ENCODE measurements at places on chromosomes 7 and 10.

- no peak for DNase-seq
Measured at GRCh38 chr7:138499340-138499739, 39.3 kb downstream of the TRIM24 start.

GRCh38 chr7:120828528-120828927 is 29.4 kb downstream of the TSPAN12 start:
- no peak for DNase-seq

DNA sequence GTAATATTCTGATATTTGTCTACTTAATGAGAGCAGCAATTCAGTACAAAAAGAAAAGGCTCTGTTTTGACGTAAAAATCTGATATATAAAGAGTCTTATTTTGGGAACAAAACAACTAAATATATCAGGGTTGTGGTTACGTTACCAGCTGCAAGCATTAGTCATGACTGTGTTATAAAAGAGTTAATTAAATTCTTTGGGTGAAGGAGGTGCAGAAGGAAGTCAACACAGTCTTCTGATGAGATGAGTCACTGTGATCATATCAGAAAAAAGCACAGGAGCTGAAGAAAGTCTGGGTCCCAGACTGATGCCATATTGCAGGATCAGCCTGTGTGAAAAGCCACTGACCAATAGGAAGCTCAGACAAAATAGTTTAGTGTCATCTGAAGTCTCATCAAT is 234.3 kb upstream of the TEX47 start:
- DNase-seq, result no peak

DNA sequence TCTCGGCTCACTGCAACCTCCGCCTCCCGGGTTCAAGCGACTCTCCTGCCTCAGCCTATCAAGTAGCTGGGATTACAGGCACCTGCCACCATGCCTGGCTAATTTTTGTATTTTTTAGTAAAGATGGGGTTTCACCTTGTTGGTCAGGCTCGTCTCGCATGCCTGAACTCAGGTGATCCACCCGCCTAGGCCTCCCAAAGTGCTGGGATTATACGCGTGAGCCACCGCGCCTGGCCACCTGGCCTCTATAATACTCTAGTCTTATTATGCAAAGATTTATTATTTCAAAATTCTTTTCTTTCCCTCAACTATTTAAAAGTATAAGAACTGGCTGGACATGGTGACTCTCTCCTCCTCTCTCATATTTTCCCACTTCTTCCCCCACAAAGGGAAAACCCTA is 30.0 kb upstream of the C1GALT1 start:
- no peak for DNase-seq

DNA sequence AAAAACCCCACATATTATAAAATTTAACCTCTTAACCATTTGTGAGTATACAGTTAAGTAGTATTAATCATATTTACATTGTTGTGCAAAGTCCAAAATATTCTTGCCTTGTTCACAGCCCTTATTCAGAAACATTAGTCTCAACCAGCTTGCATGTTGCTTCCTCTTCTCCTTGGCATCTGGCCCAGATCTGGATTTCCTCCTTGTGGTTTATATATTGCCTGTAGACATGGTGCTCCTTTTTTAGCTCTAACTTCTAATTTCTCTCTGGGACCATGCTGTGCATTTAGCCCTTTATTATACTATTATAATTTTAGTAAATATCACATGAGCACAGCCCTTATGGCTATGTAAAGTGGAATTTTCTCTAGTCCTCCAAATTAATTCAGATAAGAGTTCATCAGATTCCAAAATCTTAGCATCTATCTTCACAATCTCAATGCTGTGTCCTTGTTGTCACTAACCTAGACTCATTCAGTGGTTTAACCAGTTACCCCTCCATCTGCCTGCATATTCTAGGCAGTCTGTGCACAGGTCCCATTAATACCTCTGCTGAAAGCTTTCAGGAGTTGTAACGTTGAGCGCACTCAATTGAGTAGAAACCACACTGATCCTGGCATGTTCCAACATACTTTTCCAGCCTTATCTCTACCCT is 7.9 kb downstream of the CPED1 start:
- no peak for DNase-seq

DNA sequence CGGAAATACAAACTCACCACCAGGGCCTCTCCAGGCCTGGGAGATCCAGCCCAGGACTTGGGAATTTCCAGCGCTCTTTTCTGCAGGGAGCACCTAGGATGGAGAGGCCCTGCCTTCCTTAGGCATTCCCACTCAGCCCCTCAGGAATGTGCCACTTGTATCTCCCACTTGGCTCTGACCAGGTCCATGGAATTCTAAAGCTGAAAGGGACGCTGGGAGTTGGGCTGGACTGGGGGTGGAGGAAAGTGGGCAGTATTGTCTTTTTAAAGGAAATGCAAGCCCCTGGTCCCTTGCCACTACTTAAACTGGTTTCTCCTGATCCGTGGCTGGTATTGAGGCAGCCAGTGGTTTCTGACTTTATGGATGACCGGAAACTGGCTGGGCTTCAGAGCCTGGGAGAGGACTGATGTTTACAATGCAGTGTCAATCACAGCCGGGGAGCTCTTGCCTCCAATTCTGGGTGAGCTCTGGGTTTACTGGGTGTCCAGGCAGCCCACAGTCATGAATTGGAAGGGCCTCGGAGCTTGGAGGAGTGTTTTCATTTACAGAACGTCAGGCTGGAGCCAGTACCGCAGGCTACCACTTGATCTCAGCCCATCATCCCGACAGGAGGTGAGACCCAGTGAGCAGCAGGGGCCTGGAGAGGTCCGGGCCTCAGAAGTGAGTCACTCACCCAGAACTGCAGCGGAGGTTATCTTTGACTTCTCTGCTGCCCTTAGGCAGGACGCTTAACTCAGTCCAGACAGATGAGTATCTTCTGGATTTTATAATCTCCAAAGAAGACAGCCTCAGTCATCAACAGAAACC is 27.3 kb downstream of the AGAP3 start:
- no peak for DNase-seq

DNA sequence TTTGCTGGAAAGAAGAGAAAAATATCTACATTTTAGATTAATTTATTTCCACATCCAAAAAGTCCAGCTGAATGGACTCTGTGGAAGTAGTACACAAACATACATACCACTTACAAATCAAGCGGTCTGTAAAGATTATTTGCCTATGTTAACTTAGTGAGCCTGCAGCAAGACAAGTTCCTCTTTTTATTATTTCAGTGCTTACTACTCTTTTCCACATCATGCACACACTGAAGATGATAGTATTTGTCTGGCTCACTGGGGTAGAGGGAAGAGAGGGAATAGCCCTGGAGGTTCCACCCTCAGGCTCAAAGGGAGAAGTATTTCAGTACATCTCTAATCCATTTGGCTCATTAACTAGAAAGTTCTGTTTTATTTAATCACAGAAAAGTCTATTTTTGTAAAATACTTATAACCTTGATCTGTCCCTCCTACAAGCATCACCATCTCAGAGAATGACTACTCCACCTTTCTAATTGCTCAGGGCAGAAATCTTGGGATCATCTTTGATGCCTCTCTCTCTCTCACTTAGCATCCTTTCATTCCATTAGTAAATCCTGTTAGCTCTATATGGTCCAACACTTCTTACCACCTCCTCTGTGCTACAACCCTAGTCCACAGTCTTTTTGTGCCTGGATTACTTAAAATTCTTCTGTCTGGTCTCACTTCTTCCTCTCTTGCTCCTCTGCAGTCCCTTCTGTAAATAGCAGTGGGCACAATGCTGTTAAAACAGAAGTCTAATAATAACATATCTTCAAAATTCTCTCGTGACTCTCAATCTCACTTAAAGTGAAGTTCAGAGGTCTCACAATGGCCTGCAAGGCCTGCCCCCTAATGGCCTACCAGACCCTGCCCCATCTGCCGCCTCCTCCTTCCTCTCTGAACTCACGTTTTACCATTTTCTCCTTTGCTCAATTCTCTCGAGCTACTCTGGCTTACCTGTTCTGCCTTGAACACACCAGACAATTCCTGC is 64.3 kb upstream of the CCDC6 start:
- DNase-seq, result no peak

GRCh38 chr7:13047061-13047460 is 359.6 kb downstream of the ARL4A start:
- no peak for DNase-seq

- DNase-seq, result no peak
Measured at GRCh38 chr7:13633857-13634256, 355.6 kb downstream of the ETV1 start.

DNA sequence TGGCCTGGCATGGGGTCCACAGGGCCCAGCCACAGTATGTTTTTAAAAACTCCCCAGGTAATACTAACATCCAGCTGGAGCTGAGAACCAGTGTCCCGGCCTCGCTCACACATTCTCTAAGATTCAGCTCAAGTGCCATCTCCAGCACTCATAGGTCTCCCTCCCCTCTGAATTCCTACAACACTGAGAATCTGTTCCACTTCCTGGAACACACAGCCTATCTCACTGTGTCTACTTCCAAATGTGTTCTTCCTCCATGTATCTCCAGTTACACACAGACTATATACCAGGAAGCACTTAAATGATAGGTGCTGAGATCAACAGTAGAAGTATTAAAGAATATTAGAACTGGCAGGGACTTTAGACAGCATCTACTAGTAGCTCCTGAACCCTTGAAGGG is 10.7 kb downstream of the GOT1 start:
- DNase-seq, result no peak

DNA sequence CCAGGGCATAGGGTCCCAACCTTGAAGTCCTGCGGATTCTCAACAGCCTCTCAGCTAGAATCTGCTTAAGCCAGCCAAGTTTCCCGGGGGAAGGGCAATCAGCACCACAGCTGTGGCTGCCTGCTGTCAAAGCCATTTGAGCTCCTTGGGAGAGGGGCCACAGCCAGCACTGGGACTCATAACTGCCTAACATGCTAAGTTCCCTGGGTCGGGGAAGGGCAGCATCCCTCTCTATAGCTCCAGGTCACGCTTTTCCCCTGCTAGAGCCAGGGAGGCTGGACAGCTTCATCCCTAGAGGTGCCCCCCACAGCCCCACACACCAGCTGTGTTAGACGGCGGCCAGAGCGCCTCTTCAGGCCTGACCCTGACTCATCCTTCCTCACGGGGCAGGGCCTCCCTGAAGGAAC is 49.6 kb upstream of the PDE1C start:
- no peak for DNase-seq

- no peak for DNase-seq
Measured at GRCh38 chr10:77308084-77308732, 329.4 kb downstream of the KCNMA1 start.

DNA sequence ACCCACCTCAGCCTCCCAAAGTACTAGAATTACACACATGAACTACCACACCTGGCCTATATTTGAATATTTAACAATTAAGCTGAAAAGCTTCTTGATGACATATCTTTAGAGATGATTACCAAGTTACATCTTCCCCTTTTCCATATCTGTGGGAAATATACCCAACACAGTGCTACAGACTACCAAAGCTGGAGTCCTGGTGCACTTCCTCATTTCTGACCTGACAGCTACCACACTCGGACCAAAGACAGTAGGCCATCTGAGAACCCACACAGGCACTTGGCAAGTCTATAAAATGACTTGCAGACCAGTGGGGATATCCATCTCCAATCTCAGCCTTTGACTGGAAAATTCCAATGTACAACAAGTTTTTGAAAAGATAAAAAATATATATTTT is 270.4 kb upstream of the KLF14 start:
- DNase-seq, result no peak

Measured in activated CD4-positive, CD25-positive, alpha-beta regulatory T cell (primary cell).